ENCODE measurements at places on chromosomes 1 and 21.

DNA sequence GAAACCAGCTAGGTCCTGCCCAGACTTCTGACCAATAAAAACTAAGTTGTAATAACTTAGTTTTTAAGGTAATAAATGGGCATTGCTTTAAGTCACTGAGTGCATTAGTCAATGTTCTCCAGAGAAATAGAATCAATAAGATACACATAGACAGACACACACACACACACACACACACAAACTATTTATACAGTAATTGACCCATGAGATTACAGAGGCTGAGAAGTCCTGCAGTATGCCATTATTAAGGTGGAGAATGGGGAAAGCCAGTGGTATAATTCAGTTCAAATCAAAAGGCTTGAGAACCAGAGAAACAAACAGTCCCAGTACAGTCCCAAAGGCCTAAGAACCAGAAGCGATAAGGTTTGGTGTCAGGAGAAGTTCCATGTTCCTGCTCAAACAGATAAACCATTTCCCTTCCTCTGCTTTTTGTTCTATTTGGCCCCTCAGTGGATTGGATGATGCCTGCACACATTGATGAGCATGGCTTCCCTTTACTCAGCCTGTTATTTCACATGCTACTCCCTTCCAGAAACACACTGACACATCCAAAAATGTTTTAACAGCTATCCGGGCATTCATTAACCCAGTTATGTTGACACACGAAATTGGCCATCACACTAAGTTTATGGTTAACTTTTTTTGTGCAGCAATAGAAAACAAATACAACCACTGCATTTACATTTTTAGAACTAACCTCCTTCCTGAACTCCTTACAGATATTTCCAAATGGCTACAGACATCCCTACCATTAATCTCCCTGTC lies 828.2 kb upstream of the NCAM2 start:
- DNase-seq: no peak

DNA sequence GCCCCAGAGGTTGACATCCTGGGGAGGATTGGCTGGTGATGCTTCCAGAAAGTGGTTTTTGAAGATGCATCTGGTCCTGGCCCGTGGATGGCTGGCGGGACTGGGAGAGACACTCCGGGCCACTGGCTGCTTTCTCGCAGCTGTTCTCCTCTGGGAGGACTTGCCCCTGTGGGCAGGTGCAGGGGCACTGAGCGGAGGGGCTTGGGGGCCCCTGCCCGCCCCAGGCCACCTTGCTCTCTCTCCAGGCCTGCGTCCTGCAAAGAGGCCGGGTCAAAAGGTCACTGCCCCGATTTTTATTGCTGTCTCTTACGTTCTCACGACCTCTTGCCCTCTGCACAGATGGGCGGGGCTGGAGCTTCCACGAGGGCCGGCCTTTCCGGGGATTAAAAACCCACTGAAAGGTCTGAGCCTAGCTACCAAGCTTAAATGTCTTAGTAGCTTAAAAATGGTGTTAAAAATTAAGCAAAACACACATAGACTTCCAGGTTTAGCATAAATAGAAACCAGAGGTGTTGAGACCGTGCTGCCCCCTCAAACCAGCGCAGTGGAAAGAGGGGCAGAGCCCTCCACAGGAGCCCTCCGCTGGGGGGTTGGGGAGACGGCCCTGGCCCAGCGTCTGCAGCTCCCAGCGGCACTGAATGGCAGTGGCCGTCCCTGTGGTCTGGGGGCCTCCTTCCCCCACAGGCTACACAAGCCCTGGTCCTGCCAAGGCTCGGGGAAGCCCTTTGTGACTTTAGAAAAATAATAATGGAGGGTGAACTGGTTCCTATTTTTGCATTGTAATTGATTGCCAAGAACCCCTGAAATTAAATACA lies 43.9 kb downstream of the SKI start:
- no peak for DNase-seq

- DNase-seq: no peak
Measured at GRCh38 chr1:206685334-206685768, 646 bp downstream of the MAPKAPK2 start.

- DNase-seq: no peak
Measured at GRCh38 chr1:211832661-211833060, 2.1 kb upstream of the LPGAT1 start.

GRCh38 chr21:37153196-37153934 lies 80.3 kb downstream of the TTC3 start:
- no peak for DNase-seq

GRCh38 chr1:200646515-200646914 lies 23.2 kb downstream of the DDX59 start:
- no peak for DNase-seq

DNA sequence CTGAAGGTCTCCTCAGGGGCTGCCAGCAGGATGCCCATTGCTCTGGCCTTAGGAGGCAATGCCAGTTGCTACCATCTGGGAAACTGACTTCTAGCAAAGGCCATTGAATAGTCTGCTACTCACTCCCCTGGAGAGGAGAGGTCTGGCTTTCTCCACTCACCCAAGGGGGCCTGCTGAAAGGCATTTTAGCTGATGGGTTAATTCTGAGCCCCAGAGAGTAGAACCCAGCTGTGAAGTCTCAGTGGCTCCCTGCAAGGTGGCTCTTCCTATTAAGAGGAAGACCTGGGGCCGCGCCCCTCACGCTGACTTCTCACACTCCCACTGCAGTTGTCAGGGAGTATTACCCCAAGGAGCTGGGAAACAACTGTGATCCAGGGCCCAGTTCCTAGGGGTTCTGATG lies 213.3 kb upstream of the GALNT2 start:
- DNase-seq: no peak

- DNase-seq: no peak
Measured at GRCh38 chr1:12525311-12526181, 92.5 kb downstream of the DHRS3 start.

GRCh38 chr21:38915546-38915945 lies 109.8 kb downstream of the ETS2 start:
- no peak for DNase-seq

- DNase-seq: no peak
Measured at GRCh38 chr1:195898924-195899323, 709.3 kb downstream of the KCNT2 start.

DNA sequence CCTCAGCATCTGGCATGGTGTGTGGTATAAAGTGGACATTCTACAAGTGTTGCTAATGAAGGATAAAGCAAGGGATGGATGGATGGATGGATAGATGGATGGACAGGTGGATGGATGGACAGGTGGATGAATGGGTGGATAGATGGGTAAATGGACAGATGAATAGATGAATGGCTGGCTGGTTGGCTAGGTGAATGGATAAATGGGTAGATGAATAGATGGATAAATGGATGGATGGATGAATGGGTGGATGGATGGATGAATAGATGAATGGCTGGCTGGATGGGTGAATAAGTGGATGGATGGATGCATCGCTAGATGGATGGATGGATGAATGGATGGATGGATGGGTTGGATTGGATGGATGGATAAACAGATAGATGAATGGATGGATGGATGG lies 66.2 kb downstream of the SUSD4 start:
- DNase-seq: no peak

DNA sequence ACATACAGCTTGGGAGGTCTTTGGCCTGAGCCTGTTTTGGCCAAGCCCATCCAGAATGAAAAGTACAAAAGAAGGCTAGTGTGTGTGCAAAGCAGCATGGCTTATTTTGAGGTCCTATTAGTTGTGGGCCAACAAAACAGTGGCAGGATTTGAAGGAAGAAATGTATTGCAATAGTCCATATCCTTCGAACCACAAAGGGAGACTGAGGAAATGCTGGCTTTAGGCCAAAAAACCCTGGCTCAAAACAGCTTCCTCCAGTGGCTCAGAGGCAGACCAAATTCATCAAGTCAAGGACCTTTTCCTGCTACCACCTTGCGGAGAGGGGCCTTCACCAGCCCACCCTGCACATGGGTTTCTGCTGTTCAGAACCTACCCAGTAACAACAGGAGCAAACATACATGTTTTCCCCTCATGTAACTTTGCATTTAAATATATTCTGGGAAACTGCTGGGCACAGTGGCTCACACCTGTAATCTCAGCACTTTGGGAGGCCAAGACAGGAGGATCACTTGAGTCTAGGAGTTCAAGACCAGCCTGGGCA lies 43.3 kb downstream of the VPS26C start:
- DNase-seq: no peak

DNA sequence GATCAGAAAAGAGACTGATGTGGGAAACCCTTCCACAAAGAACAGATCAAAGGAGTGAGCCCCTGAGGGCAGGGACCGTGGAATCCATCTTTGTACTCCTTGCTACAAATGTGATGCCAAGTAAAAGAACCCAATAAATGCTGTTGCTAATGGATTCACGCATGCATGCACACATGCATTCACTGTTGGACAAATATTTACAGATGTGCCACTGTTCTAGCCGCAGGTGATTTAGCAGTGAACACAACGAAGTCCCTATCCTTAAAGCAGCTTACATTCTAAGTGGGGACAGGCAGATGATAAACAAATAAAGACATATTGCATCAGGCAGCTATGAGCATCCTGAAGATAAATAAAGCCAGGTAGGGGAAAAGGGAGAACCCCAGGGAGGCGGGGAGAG lies 67.8 kb downstream of the ITPKB start:
- no peak for DNase-seq

- DNase-seq: no peak
Measured at GRCh38 chr21:42632336-42632751, 21.1 kb upstream of the PDE9A start.

DNA sequence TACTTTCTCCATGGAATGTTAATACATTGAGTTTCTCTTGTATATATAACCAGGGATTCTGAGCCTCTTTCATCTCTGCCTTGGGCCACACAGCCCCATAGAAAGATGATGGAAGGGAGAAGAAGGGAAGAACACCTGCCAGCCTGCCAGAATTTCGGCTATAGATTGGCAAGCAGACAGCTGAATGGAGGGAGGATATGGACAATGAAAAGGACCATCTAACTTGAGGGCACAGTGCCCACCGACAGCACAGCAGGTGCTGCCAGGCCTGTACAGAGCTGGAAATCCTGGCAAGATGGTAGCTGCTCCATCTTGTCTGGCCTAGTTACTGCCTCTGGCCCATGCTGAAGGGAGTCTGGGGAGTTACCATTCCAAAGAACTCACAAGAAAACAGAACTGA lies 244.3 kb downstream of the FGGY start:
- no peak for DNase-seq

DNA sequence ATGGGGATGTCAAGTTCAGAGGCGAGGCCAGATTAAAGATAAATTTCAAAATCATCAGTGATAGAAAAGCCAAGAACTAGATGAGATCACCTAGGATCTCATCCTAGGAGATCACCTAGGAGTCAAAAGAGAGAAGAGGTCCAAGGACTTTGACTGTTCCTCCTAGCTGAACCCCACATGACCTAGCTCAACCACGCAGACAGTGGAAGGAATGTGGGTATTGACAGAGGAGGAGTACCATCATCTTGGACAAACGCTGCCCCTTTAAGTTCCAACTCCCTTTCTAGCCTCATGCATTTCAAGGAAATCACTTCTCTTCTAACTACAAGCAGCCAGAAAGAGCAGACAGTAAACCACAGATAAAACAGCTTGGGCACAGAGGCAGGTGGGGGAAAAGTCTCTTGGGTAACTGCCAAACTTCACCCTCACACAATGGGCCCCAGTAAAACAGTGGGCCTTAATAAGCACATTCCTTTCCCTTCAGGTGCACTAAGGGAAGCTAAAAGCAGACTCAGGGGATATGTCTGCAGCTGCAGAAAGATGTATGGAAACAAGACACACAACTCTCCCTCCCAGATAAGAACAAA lies 12.5 kb upstream of the FAM76A start:
- no peak for DNase-seq

GRCh38 chr1:43235451-43236121 lies 34.2 kb upstream of the TMEM125 start:
- no peak for DNase-seq

DNA sequence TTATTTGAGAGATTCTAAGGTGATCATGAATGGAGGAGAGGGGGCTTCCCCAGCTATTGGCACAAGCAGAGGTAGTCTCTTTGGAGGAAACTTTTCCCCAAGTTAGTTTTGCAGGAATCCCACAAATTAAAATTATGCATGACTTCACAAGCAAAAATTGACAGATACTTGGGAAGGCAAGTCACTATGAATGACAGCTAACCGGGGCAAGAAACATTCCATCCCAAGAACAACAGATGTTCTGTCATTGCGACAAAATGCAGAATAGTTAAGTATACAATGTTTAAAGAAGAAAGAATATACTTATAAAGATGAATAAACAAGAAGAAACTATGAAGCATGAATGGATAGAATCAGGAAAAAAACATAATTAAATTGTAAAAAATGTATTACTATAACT lies 27.1 kb upstream of the SIM2 start:
- DNase-seq: no peak

GRCh38 chr1:39418236-39418635 lies 73.2 kb upstream of the BMP8A start:
- DNase-seq: no peak

DNA sequence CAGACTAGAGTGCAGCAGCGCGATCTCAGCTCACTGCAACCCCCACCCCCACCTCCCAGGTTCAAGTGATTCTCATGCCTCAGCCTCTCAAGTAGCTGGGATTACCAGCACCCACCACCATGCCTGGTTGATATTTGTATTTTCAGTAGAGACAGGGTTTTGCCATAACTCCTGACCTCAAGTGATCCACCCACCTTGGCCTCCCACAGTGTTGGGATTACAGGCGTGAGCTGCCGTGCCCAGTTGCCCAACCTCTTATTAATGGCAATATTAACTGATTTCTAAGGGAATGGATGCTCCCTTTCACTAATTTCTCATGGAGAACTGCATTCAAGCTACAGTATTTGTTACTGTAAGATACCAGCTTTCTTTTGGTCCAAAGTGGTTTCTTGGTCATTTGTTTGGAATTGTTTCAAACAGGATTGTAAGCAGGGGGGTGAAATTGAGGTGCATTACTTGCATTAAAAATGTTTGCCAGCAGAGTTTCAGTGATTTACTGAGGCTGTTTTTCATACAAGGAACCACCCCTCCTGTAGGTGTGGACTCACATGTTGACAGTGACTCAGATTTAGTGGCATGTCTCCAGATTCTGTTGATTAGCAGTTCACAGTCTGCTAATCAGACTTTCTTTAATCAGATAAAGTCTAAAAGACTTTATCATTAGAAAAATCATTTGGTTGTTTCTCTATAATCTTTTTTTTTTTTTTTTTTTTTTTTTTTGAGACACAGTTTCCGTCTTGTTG lies 3.9 kb upstream of the TGFBR3 start:
- DNase-seq: no peak

- DNase-seq: no peak
Measured at GRCh38 chr21:42387164-42387563, 8.7 kb downstream of the TMPRSS3 start.

DNA sequence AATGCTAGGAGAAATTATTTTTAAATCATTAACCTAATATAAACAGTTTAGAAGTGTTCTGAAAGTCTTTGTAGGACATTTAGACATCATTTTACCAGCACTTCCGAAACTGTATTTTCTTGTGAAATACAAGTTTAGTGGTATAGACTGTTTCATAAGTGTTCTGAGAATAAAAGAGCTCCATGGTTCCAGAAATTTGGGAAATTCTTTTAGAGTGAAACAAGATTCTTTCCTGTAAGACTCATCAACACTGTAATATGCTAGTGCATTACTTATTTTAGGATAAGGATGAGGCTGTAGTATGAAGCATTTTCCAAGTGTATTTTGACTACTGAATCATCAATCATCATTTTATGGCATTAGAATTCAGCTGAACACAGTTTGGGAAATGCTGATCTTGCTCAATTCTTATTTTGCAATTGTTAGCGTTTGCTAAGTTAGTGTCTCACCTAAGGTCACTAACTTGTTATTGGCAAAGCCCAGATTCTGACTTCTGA lies 73.4 kb downstream of the CEP350 start:
- no peak for DNase-seq

- DNase-seq: no peak
Measured at GRCh38 chr1:211632808-211633523, 42.5 kb downstream of the NEK2 start.

All from NCI-H460 (cell line).